ENCODE measurements at places on chromosomes 5 and 9.

DNA sequence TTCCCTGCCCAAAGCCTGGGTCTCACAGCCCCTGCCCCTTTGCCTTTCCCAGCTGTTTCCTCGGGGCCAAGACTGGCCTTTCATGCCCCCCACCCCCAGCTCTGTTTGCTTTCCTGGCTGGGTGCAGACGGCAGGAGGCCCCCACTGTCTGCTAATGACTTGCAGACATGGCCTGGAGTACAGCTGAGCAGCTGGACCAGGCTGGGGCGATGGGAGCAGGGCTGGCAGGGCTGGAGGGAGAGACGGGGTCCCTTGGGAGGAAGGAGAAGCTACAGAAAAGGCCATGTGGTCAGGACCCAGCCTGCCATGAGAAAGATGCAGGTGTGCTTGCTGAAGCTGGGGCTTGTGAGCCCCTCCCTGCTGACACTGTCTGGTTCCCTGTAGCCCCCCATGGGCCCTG lies 28.3 kb upstream of the GFPT2 start:
- DNase-seq: no peak

DNA sequence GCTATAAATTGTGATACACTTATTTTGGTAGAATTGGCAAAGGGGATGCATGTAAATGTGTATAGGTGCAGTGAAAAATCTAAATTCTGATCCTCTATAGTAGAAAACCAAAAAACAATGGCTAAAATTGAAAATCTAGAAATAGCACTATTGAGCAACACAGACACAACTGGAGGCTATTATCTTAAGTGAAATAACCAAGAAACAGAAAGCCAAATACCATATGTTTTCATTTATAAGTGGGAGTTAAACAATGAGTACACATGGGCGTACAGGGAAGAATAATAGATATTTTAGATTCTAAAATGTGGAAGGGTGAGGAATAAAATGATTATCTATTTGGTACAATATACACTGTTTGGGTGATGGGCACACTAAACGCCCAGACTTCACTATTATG lies 183.2 kb upstream of the TUSC1 start:
- DNase-seq: no peak

DNA sequence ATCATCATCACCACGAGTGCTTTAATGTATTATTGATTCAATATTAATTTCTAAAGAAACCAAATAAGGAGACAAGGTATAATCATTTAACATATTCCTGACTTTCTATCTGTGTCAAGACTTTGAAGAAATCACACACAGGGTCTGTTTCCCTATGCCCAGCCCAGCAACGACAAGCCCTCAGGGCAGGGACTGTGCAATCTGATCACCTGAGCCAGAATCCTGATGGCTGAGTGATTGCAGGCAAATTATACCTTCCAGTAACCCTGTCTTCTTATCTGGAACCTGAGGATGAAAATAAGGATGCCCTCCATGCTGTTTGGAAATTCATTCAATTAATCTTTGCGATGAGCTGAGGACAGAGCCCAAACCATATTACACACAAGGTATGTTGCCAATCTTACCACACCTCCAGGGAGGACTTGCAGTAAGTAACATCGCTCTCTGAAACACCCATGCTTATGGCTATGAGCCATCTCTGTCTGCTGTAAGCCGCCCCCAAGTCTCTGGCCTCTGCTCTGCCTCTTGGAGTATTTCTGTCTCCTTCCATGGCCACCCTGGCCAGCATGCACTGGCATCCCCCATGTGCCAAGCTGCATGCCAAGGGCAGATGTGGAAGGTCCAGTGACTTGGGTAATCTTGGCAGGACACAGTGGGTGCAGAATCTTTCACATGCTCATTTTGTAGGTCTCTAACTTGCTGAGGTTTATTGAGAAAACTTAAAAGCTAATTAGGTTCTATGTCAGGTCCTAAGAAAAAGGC lies 10.6 kb downstream of the TAS2R1 start:
- DNase-seq: no peak

GRCh38 chr9:91589101-91589553 lies 165.5 kb upstream of the NFIL3 start:
- no peak for DNase-seq

GRCh38 chr9:111922324-111923013 lies 25.9 kb downstream of the UGCG start:
- DNase-seq: no peak

Measured in thymus (tissue), 14 donors.